Activated CD8-positive, alpha-beta memory T cell treated with anti-CD3 and anti-CD28 coated beads for 48 hours (primary cell): ENCODE measurements at places on chromosomes 1 and 21.

DNA sequence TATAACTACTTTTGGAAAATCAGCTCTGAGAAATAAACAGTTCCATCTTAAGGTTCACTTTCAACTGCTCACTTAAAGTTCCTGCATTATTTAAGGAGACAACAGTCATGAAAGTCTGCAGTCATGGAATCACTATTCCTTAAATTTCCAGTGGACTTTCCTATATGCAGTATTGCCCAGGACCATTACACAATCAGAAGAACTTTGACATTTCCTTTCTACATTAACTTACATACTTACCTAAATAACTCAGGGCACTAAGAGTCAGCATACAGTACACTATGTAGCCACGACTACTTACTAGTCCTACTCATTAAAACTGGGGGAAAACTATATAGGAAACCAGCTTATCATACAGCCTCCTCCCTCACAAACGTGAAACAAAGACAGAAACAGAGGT, 220.1 kb downstream of the SLC45A1 start:
- no peak for DNase-seq

DNA sequence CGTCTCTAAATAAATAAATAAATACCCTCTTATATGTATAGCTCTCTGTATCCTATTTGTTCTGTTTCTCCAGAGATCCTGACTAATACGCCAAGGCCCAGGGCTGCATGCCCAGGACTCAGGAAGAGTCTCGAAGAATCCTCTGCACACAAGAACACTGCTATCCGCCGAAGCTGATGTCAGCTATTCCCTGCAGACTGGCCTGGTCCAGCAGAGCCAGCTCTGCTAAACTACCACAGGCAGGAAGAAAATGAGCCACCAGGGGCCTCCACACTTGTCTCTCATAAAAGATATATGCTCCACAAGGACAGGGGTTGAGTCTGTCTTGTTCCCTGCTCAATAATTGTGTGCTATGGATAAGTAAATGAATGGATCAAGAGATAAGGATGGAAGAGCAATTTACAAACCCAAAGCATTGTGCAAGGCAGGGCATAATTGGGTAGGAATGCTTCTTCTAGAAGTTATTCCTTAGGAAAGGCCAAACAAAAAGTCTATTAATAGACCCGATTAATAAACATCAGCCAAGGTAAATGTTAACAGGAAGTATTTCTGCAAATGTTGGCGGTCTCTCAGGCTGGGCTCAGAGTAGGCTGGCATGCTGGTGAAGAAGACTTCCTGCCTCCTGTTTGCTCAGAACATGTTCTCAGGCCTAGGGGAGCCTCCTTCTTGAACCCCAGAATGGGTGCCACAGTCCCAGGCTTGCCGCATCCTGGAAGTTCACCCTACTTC, 26.3 kb upstream of the MAN1C1 start:
- no peak for DNase-seq

DNA sequence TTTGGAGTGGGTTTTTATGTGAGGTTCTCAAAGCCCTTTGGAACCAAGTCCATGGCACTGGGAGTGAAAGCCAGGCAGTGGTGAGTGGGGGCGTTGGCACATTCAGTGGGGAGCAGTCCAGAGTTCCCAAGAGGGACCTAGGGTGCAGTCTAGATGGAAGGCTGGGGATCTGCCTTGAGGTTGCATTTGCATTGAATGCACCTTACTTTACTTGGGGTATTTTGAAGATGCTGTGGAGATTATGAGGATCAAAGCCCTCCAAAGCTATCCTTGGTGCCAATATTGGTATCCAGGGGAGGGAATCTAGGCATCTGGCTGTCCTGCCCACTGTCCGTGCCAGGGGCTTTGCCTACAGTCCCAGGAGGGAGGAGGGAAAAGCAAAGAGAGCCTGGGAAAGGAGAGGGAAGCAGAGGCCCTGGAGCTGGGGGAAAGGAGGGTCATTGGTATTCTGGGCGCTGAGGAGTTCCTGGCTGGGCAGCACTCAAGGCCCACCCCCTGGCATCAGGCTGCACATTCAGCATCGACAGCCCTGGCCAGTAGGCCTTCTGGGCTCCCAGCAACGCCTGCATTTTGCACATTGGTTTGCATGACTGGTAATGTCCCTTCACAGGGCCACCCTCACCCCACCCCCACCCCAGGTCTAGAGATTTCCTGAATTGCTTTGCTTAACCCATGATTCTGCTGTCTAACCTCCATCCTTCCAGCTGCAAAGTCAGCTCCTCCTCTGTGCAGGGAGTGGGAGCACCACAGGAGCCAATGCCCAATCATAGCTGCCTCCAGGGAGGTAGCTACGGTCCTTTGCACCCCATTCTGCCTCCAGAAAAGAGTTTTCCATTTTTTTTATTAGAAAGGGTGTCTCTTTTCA, 843 bp upstream of the BCAN start:
- DNase-seq, result no peak

GRCh38 chr1:46180082-46180616, 3.9 kb upstream of the P3R3URF start:
- no peak for DNase-seq

- DNase-seq, result no peak
Observed at GRCh38 chr1:113874012-113874879, 2.7 kb upstream of the PTPN22 start.
